ENCODE measurements at places on chromosomes 5 and 9. TPM values are rescaled to one million over a fixed set of nuclear protein-coding genes. Genes with fewer than 3 reads are reported as not detected.

- no peak for DNase-seq
These were observed 4.3 kb upstream of the AHRR start for GRCh38 chr5:317086-317811.

DNA sequence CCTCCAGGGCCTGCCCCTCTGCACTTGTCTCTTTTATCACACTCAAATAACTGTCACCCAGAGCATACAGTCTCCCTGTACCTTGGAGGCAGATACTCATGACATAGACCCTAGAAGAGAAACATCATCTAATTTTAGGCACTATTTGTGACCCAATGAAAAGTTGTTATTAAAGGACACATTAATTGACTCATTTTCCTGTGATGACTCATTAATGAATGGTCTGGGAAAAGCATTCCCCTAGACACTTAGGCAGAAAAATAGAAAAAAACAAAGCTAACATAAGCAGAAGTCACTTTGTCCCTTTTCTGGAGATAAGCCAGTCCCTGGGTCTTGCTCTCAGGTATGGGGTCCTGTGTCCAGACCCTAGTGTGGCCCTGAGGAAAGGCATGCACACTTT lies 15.0 kb downstream of the TRPC7 start:
- no peak for DNase-seq

DNA sequence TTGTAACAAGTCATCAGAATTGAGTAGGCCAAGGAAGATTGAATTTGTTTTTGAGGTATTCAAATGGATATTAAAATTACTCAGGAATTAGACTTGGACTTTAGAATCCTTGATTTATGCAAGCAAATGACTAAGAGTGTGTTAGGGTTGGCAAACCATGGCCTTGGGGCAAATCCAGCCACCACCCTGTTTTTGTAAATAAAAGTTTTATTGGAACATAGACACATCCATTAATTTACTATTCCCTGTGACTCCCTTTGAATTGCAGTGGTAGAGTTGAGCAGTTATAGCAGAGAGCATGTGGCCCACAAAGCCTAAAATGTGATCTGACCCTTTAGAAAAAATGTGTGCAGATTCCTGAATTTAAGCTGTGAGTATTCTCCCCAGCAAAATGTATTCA lies 115.6 kb downstream of the WDR70 start:
- DNase-seq, result no peak

The FRMD3 gene
- 2.6 TPM for total RNA-seq

GRCh38 chr9:70581955-70582350 lies 167.5 kb upstream of the KLF9 start:
- DNase-seq, result no peak

The FOXD4L4 gene
- not detected for total RNA-seq

DNA sequence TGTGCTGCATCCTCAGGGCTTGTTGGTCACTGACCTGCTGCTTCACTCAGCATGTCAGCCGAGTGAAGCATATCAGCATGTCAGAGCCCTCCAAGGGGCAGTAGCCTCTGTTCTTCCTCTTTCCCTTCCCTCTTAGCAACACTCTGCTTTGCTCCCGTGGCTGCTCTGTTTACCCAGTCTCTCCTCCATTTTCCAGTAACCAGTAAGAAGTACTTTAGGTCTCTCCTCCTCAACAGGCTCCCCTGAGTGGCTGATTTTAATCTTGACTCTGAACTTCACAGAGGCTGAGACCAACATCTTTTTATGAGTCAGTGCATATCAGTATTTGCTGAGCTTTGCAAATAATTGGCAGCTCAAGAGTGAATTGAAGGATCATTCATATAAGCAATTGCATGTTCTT lies 18.6 kb upstream of the ADRB2 start:
- no peak for DNase-seq

DNA sequence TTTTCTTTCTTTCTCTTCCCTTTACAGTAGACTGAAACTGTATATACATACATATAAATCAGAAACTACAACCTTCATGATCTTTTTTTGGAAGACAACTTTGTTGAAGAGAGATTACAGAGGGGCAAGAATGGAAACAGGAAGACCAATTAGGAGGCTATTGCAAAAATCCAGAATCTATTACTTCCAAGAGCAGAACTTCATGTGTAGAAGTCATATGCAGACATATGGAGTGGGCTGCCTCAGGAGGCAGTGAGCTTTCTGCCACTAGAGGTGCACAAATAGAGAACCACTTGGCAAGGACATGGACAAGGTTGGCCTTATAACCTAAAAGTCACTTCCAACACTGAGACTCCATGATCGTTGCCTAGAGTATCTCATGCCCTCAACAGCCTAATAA lies 157.8 kb upstream of the NR4A3 start:
- no peak for DNase-seq

DNA sequence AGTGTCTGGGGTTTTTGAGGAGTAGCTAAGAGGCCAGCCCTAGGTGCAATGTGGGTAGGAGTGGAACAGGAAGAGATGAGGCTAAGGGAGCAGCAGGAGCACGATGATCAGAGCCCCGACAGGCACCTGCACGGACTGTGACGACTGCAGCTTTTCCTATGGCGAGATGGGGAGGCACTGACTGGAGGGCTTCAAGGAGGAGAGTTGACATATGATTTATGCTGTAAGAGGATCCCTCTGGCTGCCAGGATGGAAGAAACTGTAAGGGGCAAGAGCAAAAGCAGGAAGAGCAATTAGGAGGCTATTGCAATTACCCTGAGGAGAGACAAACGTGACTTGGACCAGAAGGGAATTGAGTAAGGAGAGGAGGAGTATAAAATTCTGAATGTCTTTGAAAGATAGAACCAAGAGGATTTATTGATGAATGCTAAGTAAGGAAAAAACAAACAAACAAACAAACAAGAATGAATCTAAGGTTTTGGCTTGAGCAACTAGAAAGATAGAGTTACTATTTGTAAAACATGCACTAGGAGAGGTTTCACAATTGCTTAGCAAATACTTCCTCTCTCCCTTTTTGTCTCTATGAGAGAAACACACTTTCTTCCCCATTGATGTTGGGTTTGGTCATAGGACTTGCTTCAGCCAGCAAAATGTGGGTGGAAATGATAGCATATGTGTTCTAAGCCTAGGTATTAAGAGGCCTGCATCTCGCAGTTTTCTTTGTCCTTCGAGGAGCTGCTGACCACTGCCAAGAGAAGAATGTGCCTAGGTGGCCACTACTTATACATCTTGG lies 32.9 kb downstream of the TRPC7 start:
- DNase-seq, result no peak

- no peak for DNase-seq
These were observed 6.3 kb upstream of the SMU1 start for GRCh38 chr9:33082538-33083326.

DNA sequence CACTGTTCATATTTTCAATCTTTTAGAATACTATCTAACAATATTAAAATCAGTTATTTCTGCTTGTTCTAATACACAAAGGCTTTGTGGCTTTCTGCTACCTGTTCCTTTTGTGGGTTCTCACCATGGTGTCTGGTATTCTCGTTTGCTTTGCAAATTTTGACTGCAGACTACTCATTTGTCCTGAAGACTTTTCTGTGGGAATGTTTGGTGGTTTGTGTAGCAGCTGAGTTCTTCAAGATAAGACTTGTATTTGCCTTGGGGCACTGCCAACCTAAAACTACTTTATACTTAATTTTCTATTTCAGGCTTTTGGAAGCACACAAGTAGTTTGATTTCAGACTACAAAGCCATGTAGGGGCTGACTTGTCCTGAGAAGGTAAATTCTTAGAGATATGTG lies 11.1 kb downstream of the IL33 start:
- DNase-seq, result no peak
